ENCODE measurements at places on chromosomes 4 and X.

GRCh38 chrX:52363247-52363883, 5.5 kb upstream of the XAGE2 start:
- DNase-seq: no peak

DNA sequence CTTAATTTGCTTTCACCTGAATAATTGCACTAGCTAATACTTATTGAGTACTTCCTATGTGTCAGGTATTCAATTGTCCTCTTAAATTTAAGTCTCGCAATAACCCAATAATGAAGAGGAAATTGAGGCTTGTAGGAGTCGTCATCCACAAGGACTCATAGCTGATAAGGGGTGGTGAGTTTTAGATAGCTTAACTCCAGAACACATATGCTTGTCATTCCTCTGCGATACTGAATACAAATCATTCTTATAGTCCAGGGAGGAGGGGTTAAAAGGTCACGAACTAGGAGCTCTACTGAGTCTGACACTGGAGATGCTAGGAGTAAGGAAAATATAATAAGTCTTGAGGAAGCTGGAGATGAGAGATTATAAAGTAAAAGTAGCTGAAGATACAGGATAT, 1.4 kb upstream of the PACRGL start:
- no peak for DNase-seq

- no peak for DNase-seq
These were observed 17.0 kb upstream of the HPF1 start for GRCh38 chr4:169774466-169775445.

DNA sequence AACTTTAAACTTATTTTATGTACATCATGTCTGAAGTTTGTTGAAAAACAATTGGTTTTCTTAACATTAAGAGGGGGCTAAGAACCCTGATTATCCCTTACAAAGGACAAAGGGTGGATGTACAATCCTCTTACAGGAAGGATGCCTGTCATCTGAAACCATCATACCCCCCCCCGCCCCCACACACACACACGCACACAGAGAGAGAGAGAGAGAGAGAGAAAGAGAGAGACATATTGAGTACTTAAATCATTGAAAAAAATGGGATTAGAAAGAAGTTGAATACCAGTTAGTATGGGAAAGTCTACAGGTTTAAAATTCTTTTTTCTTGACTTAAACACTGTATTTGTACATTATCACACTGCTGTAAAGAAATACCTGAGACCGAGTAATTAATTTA, 10.9 kb upstream of the PGM2 start:
- DNase-seq: no peak

DNA sequence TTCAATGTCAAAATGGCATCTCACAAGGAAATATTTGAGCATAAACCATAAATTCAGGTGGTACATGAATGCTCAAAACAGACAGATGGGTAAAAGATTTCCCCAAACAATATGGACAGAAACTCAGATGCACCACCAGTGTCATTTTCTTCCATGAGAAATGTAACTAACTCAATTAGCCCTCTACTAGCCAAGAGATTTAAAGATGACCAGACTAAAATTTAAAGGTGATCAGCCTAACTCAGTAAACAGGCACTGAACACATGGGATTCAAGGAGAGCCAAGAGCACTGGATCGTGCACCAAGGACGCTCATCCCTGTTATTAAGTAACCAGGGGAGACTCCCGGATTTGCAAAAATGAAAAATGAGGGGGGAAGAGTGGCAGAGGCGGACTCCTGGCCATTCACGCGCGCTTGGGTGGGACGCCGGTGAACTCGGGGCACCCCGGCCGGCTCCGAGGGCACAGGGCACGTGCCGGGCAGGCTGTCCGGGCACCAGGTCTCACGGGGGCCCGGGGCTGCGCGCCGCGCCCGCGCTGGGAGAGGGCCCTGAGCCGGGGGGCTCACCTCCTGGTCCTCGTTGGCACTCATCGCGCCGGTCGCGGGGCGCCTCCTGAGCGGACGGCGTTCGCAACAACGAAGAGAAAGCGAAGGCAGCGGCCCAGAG, 490 bp downstream of the RWDD4 start:
- peak; percentile 32 for DNase-seq

DNA sequence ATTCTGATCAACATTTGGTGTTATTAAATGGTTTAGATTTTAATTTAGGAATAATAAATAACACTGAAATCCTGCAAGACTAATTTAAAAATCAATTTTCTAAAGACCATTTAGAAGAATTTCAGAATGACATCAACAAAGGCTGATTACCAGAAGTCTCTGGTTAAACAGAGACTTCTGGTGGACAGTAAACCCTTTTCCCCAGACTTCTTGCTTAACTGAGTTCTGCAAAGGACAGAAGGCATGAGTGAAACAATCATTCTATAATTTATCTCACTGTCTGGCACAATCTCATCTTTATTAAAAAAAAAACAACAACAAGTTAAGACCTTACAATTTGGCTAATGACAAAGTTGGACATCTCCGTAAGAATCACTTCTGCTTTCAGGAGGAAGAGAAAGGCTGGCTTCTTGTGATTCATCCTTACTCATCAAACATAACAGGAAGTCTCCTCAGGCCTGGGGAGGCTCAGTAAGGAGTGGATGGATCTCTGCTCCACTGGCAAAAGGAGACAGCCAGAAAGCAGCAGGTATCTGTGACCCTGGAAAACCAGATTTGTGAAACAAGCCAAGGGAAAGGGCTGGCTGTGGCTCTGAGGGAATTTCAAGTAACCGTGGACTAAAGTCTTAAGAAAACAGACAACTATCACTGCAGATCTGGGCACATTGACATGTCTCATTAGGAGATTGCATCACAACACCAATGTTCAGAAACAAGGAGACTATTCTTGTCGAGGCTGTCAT, 908 bp upstream of the TLR6 start:
- DNase-seq: peak; percentile 20

DNA sequence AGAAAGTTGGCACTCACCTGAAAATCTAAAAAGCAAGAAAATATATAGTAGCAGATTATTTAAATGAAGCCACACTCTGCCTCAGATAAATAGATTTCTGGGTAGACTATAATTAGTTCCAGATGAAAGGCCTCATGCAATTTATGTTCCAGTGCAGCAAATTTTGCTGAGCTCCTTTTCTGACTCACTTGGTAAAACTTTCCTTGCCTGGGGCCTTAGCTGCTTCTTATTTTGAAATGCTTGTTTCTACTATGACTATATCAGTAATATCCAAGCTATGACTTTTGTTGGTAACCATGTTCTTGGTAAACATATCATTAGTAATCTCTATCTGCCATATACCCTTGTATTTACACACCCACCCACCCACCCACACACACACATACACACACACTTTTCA, 961.8 kb downstream of the SH3BGRL start:
- no peak for DNase-seq

DNA sequence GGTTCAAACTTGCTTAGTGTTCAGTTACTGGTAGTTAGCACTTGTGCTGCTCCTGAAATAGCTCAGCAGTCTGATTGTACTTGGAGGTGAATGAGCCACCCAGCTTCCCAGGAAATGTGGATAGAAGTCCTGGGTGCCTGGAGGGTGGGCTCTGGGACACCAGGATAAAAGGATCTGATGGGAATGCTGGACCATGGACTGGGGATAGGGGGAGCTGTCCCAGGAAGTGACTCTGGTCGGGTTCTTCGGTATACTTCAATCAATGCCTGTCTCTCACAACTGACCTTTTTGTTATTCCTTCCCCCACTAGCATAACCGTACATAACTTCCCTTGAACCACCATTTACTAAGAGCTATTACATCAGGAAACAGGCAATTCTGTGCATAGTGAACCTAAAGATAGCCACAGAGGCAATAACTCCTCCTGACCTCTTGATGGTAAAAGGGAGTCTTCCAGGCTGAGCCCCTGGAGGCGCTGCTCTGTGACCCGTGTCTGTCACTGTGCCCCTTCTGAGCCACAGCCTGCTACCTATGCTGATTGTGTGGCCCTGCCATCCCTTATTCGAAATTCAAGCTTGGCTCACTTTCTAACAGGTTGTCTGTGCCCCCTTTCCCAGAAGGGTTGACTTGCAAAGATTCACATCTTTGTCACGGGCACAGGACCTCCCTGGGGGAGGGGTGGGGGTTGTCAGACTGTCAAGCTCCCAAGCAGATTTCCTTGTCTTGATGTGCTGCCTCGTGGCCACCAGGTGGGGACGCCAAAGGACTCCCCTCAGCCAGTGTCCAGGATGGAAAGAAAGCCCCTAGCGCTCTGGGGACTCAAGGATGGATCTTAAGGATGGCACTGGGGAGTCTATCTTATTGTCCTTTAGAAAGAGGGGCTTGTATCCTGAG, 24.5 kb upstream of the WDR1 start:
- no peak for DNase-seq

DNA sequence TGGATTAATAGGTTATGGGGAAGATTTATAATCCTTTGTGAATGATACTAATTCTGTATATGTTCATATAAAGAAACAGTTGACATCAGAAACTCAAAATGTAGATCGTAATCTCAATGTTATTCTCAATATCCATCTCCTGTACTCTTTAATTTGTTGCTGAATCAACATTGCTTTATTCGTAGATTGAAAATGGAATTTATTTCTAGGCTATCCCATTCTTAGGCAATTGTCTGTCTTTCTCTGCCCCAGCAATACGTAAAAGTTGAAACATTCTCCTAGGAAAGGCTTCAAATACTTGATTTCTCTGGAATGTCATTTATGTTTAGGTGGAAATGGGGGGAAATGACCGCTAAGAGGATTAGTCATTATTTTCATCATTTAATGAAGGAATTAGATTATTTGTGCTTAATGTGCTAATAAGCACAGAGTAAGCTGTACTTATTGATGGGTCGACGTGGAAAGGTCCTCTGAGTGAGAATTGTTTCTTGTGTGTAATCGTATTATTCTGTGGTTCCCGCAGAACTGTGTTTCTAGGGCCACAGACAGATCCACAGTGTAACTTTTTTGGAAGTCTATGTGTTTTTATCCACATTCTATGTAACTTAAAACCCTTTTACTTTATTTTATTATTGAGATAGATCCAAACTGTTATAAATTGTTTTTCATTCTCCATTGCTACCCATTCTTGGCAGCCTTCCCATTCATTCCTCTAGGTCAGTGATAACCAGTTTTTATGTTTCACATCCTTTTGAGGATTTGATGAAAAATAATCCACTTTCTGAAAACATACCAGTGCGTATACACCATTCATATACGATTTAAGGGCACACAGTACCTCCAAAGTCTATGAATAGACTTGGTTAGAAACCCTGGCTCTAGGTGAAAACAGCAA, 262.9 kb downstream of the ARHGAP10 start:
- no peak for DNase-seq

DNA sequence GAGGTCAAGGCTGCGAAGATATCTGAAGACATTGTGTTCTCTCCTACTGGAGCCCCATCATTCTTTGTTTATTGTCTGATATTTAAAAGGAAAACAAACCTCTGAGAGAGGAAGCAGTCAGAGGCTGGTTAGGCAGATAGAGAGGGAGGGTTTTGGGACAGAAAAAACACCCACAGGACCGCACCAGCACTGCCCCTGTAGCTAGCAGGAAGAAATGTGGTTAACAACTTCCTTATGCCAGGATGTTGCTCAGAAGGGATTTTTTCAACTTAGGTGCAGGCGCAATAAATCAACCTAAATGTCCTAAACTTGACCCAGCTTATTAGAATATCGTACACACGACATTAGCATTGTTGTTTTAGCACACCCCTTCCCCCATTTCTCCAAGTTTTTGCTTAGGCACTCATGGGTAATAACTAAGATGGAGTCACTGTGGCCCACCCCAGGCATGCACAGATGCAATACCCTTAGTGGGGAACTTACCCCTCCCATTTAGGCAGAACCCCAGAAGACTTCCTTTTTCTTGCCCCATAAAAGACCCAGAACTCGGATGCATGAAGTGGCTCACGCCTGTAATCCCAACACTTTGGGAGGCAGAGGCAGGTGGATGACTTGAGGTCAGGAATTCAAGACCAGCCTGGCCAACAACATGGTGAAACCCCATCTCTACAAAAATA, 2.8 kb upstream of the ZNF718 start:
- no peak for DNase-seq

DNA sequence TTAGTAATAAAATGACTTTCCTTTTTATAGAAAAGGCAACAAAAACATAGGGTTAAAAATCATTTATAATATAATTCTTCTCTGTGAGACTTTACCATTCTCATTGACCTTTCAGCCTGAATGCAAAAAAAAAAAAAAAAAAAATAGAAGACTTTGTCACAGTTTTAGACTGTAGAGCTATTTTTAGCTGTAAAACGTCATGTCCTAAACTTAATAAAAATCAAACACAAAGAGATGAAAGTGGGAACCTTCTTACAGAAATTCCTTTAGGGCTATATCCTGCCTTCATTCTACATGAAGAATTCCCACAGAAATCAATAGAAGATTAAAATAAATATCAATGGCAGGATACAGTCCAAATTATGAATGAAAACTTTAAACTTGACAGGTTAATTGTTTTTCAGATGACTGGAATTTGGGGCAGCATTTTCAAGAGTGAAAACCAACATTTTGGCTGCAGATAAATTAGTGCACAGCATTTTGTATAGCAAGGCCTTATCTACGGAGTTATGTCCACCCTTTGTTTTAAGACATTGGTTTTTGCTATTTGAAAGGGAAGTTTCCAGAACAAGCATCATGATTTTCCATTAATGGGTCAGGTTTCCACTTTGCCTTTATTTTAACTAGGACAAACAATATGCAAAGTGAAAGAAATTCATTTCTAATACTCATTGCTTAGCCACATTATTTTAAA, 219.5 kb downstream of the SPCS3 start:
- no peak for DNase-seq

DNA sequence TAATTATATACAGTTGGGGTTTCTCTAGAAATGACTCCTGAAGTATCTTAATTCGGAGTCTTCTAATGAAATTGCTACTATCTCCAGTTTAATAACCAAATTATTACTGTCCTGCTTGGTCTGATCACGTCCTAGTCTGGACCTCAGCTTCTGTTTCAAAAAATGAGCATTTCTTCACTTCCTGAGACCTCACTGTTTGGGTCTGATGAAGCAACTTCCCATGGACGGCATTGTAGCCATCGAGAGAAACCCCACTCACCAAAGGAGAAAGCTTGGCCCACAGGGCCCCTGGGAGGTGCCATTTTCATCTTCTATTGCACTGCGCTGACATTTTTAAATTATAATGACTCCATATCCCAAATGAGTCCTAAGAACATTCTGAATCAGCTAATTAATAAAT, 178.0 kb downstream of the MGST2 start:
- no peak for DNase-seq

GRCh38 chr4:80196922-80197573, at the start of gene PRDM8:
TSS of gene PRDM8 (plus strand) at chr4:80197503. CDS start at chr4:80200081, 2,578 bp downstream.
- DNase-seq: no peak

DNA sequence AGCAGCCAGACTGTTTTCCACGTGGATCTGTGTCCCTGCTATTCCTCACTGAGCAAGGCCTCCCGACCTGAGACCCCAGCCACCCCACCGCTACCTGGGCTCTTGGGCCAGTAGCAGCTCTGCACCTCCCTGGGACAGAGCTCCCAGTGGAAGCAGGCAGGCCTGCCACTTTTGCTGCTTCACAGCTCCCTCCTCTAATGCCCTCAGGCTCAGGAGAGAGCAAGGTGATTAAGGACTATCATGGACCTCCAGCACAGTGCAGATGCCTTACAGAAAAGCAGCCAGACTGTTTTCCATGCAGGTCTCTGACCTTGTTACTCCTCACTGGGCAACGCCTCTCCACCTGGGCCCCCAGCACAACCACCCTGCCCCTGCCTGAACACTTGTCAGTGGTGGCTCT, 37.0 kb downstream of the AWAT2 start:
- no peak for DNase-seq
